ENCODE measurements at places on chromosomes 12 and 14.
A peak's percentile ranks its signal among the peaks of the same experiment; 100 is the strongest.

- no peak for DNase-seq
Observed at GRCh38 chr12:121489874-121490273, 90.0 kb downstream of the RNF34 start.

DNA sequence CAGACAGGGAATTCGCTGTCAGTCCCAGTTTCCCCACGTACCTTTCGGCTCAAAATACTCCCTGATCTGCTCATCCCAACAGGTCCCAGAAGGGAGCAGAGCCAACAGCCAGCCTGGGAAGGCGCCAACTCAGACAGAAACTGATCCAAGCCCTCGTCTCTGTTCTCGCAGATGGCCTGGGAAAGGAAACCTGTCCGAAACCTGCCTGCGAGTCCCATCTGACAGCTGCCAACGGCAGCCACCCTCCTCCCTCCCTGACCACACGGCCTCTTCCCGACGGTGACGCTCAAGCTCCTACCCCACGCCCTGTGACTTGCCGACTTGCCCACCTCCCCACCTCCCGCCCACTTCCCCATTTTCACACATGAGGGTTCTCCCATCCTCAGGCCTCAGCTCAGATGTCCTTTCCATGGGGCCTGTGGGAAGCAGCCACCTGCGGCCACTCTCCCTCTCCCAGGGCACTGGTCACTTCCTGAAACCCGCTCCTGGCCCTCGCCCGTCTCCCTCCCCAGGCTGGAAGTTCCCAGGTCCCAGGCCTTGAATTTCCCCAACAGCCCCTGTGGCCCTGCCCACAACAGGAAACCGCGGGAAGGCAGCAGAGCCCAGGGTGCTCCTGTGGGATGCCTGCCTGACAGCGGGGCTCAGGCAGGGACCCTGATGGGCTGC is 60.9 kb upstream of the FBRSL1 start:
- DNase-seq: no peak

DNA sequence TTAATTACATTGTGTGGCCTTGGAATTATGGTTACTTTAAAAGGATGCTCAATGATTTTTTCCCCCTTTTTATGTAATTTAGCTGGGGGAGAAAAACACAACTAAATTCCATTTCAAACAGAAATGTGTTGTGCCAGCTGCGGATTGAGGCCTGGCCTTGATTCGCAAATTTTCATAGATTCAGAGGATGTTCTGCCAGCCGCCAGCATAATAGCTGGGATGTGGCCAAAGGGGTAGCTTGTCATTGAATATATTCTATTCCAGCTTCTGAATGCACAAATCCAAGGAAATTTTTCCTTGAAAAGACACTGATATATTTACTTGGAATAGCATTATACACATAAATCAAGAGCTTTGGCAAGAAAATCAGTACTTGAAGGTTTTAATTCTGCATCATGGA is 43.7 kb downstream of the TRHDE start:
- DNase-seq: no peak

GRCh38 chr12:104167519-104168458 is 29.8 kb upstream of the NFYB start:
- DNase-seq: no peak

- DNase-seq: no peak
Observed at GRCh38 chr12:109779382-109779781, 53.8 kb downstream of the TRPV4 start.

- DNase-seq: no peak
Observed at GRCh38 chr12:95385246-95386035, 88.5 kb upstream of the METAP2 start.

DNA sequence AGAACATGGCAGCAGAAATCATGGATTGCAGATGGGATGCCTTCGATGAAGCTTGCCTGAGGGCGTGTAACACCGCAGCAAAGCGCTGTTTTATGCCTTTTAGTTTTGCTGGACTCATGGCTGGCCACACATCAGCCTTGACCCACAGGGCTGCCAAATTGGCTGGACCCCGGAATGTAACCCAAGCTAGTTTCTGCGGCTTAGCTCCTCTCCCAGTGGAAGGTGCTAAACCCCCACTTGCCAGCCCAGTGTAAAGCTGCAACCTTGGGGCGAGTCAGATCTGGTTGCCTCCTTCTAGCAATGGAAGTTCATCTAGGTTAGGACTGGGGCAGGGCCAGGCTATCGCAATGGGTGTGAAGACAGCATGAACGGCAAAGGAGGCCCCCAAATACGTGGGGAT is 38.3 kb downstream of the MEG3 start:
- DNase-seq: peak; percentile 54

- no peak for DNase-seq
Observed at GRCh38 chr12:127145241-127145928, 1121.6 kb upstream of the TMEM132C start.
